ENCODE measurements at places on chromosomes 11 and 22.
A peak's percentile ranks its signal among the peaks of the same experiment; 100 is the strongest.

GRCh38 chr22:29454276-29454675, 15.9 kb downstream of the RFPL1 start:
- no peak for DNase-seq

DNA sequence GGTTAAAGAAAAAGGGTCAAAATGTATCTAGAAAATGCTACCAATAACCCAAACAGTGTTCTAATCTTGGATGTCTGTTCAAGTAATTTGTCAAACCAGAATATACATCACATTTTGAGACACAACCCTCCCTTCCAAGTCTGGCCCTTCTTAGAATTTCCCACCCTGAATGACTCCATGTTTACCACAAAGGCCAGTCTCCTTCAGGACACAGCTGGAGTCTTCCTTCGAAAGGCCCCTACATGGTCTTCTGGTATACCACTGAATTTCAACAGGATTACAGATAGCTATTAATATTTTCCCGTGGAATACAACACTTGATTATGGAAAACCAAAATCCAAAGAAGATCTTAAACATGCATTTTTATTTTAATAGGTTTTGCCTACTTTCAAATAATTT, 10.2 kb downstream of the CCDC34 start:
- no peak for DNase-seq

DNA sequence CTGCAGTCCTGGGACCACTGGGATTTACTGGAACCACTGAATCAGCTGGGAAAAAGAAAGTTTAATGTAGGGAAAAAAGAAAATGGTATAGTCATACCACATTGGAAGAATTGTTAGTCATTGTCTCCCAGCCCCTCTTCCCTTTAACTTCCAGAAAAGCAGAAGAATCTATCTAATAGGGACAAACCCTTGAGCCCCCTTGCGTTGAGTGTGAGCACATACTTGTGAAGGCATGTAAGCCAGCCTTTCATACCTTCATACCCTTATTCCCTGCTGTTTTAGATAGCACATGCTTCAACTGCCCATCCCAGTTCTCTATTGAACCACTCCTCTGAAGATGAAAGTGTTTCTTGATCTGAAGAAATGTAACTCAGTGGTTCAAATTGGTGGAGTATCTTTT, 6.6 kb downstream of the TREH start:
- no peak for DNase-seq

GRCh38 chr11:125663910-125664309, 16.7 kb downstream of the ACRV1 start:
- DNase-seq = no peak

DNA sequence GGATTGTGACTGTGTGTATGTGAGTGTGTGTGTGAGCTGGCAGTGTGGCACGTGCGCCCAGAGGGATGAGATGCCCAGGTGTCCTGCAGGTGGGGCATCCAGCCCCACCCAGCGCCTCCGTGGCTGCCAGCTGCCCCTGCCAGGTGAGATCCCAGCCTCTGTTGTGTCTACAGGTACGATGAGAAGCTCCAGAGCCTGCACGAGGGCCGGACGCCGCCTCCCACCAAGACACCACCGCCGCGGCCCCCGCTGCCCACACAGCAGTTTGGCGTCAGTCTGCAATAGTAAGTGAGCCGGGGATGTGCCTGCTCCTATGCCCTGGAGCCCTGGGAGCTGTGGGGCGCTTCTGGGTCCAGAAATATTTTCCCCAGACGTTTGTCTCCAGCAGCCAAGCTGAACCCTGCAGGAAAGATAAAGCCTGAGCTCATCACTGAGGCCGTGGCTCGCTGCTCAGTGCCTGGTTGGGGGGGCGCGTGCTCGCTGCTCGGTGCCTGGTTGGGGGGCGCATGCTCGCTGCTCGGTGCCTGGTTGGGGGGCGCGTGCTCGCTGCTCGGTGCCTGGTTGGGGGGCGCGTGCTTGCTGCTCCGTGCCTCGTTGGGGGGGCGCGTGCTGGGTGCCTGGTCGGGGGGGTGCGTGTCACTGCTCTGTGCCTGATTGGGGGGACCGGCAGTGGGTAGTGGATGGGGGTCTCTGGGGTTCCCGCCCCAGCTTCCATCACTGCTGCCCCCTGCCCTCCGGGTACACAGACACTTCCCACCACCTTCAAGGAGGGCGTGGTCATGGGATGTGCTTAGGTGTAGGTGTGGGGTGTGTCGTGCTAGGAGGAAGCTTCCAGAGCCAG, 73.2 kb downstream of the ARHGAP8 start:
- no peak for DNase-seq

DNA sequence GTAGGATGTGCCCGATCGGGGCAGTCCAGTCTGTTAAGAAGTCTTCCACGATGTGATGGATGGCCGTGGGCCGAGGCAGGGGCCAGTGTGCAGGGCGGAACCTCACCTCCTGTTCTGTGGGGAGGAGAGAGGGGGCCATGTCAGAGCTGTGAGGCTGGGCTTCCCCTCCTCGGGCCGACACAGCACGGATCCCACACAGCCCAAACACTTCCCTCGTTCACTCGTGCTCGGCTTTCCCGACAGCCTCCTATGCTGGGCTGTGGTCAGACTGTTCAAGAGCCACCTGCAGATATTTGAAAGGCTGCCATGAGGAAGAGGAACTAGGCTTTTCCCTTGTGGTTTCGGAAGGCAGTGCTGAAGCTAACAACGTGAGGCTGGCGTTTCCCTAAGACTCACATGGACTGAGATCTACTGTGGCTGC, 12.3 kb upstream of the TXN2 start:
- no peak for DNase-seq

DNA sequence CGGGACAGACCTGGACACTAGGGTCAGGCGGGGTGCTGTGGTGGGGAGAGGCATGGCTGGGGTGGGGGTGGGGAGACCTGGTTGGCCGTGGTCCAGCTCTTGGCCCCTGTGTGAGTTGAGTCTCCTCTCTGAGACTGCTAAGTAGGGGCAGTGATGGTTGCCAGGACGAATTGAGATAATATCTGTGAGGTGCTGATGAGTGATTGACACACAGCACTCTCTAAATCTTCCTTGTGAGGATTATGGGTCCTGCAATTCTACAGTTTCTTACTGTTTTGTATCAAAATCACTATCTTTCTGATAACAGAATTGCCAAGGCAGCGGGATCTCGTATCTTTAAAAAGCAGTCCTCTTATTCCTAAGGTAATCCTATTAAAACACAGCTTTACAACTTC, 3.9 kb downstream of the FADD start:
- DNase-seq = no peak

DNA sequence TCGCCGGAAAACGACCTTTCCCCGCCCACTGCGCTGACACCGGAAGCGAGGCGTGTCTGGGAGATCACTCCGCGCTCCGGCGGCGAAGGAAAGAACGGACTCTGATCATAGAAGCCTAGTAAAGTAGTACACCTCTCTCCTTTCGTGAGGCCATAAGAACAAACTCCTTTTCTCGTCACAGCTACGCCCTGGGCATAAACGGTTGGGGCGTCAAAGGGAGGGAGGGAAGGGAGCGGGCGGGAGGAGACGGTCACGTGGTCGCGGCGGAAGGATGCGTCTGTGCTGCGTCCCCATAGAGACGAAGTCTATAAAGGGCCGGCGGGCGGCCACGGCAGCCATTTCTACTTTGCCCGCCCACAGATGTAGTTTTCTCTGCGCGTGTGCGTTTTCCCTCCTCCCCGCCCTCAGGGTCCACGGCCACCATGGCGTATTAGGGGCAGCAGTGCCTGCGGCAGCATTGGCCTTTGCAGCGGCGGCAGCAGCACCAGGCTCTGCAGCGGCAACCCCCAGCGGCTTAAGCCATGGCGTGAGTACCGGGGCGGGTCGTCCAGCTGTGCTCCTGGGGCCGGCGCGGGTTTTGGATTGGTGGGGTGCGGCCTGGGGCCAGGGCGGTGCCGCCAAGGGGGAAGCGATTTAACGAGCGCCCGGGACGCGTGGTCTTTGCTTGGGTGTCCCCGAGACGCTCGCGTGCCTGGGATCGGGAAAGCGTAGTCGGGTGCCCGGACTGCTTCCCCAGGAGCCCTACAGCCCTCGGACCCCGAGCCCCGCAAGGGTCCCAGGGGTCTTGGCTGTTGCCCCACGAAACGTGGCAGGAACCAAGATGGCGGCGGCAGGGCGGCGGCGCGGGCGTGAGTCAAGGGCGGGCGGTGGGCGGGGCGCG, at the start of gene ATF4:
TSS of gene ATF4 (plus strand) at position 337 of the 880 bp plus-strand sequence. CDS start 884 bp downstream, outside the sequence.
- peak; percentile 88 for DNase-seq

GRCh38 chr11:27468209-27468994, 4.2 kb downstream of the LGR4 start:
- DNase-seq = no peak

DNA sequence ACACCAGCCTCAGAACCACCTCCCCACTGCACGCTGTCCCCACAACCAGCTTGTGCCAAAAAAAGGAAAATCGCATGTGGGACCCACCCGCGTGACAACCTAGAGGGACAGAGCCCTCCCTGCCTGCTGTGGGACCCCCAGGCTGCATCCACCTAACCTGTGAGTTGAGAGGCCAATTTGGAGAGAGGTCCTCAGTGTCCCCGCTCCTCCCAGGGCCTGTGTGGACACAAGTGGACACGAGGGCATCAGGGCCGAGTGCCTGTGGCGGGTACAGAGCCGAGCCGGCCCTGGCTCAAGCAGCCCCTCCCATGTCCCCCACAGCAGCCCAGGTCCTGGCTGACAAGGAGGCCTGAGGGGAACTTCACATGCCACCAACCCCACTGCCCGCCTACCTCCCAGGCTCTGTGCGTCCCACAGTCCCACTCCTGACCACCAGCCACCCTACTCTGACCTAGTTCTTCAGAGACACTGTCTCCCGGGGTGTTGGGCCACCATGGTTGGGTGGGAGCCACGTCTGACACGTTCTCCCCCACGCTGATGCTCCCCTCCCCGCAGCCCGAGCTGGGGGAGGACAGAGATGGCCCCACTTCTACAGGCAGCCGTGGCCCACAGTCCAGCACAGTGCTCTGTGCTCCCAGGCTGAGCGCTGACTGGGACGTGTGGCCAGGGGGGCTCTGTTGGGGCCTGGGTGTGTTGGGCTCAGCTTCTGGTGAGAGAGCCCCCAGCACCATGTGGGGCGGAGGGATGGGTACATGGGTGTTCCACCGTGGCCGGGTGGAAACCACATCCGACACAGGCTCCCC, 19.2 kb downstream of the SELENOO start:
- DNase-seq = no peak

- DNase-seq = no peak
These were observed 66.9 kb downstream of the BCR start for GRCh38 chr22:23246982-23247766.

DNA sequence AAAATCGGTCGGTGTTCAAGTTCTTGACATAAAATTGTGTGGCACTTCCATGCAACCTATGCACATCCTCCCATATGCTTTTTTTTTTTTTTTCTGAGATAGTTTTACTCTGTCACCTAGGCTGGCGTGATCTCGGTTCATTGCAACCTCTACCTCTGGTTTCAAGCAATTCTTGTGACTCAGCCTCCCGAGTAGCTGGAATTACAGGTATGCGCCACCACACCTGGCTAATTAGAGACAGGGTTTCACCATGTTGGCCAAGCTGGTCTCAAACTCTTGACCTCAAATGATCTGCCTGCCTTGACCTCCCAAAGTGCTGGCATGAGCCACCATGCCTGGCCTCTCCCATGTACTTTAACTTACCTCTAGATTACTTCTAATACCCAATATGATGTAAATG, 15.0 kb downstream of the GLB1L3 start:
- DNase-seq = no peak

DNA sequence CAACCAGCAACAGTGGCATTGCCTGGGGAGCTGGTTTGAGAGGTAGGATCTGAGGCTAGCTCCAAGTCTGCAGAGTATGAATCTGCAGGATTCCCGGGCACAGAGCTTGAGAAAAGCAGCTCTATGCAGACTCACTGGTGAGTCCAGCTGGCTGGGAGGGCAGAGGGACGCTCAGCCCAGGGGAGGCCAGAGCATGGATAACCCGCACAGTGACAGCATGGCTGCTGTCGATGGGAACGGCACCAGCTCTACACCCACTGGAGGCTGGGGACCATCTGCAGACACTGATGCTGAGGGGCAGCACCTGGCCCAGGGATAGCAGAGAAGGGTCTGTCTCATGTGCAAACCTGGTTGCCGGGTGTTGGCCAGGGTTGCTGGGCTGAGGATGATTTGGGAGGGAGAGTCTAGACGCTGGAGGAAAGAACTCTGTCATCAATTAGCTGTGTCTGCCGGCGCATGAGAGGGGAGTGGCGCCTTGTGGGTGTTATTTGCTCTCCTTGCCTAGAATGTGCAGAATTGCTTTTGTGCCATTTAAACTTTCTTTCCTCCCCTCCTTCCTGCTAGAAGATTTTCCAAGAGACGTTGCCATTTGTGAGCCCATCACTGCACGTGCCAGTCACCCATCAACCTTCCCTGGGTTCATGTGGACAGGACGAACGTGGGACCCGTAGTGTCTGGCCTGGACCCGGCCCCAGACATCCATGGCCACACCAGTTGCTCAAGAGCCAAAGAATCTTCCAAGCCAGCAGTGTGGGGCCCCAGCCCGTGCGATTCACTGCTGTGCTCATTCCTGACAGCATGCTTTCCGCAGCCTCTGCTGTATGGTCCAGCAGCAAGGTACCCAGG, 19.1 kb upstream of the LINC01488 start:
- DNase-seq = no peak

- DNase-seq = no peak
These were observed 1339.8 kb downstream of the LRRC4C start for GRCh38 chr11:40119661-40120060.

GRCh38 chr11:125569915-125570621, 791 bp downstream of the EI24 start:
- DNase-seq = no peak

DNA sequence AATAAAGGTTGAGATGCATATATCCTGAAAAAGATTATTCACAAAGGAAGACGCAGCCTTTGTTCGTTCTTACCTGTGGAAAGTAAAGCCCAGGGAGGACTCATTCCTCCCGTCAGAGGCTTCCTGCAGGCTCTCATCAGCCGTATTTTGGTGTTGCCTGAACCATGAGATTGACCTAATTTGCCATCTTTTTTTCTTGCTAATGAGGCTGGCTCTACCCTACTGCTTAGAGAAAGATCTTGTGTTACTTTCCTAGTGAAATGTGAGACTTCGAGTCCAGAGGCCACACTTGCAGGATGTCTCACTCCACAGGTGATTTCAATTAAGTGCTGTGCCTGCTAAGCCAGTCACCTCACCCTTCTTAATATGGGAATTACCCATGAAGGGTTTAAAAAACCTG, 269.9 kb downstream of the NTM start:
- DNase-seq = no peak

GRCh38 chr22:45760682-45761081, 89.0 kb downstream of the ATXN10 start:
- no peak for DNase-seq

- DNase-seq = no peak
These were observed 72.9 kb downstream of the FAM83F start for GRCh38 chr22:40067639-40068038.

DNA sequence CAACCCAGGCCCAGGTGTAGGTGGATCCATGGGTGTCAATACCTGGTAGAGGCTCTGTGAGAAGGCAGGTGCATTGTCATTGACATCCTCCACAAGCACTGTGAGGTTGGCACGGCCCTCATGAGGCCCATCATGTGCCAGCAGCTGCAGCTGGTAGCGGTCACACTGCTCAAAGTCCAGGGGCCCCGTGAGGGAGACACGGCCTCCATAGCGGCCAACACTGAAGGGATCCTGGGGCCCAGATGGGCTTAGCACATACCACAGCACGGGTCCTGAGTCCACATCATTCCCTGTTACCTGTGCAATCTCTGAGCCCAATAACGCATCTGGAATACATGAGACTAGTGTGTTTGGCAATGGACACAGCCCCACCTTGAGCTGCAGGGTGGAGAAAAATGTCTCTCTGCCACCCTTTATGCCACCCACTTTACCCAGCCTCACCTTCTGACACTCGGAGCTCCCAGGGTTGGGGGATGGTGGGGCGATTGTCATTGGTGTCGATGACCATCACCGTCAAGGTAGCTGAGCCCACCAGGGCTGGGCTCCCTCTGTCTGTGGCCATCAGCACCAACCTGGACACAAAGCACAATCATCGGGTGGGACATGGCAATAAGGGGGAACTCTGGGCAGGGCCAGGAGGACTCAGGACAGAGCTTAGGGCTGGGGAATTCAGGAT, 6.1 kb upstream of the TPP1 start:
- no peak for DNase-seq

Data from NCI-H1930 (cell line).